ENCODE measurements at places on chromosomes 7 and 10. TPM values are rescaled to one million over a fixed set of nuclear protein-coding genes. Genes with fewer than 3 reads are reported as not detected.

GOLGA7B gene
- 0.21 TPM for total RNA-seq

CNTNAP2 gene
- total RNA-seq: 0.43 TPM

ASAH2 gene
- total RNA-seq: 0.24 TPM

NEUROG3 gene
- not detected for total RNA-seq

SPDYE5 gene
- total RNA-seq: not detected

SLC18A3 gene
- not detected for total RNA-seq

SUGCT gene
- total RNA-seq: 17.1 TPM

INHBA gene
- 21.9 TPM for total RNA-seq

NRG3 gene
- under 0.01 TPM for total RNA-seq

GNB2 gene
- total RNA-seq: 99.3 TPM

LOXL4 gene
- total RNA-seq: 0.64 TPM

ICA1 gene
- total RNA-seq: 6.6 TPM

NOS3 gene
- total RNA-seq: 0.64 TPM

H2BK1 gene
- not detected for total RNA-seq

PLXDC2 gene
- total RNA-seq: 3.4 TPM

SAMD9L gene
- under 0.01 TPM for total RNA-seq

CALML5 gene
- not detected for total RNA-seq

PNLIP gene
- total RNA-seq: not detected

CLDN15 gene
- 1.4 TPM for total RNA-seq

SMC3 gene
- total RNA-seq: 14.5 TPM

CRTAC1 gene
- total RNA-seq: not detected

LMTK2 gene
- total RNA-seq: 13.0 TPM

KLF14 gene
- total RNA-seq: not detected

SUN3 gene
- not detected for total RNA-seq

TMEM270 gene
- total RNA-seq: not detected

VWA2 gene
- 6.8 TPM for total RNA-seq

OGDHL gene
- 0.21 TPM for total RNA-seq

LIPN gene
- not detected for total RNA-seq

RADIL gene
- not detected for total RNA-seq

GNAT3 gene
- total RNA-seq: not detected

RPEL1 gene
- total RNA-seq: under 0.01 TPM

ACADSB gene
- total RNA-seq: 1.9 TPM

PRLHR gene
- total RNA-seq: not detected

PDCD4 gene
- 78.6 TPM for total RNA-seq

MINDY4 gene
- total RNA-seq: 0.96 TPM

C10orf62 gene
- not detected for total RNA-seq

NANOS1 gene
- total RNA-seq: 1.7 TPM

GNAI1 gene
- total RNA-seq: 100.0 TPM

SYT15B gene
- 0.21 TPM for total RNA-seq

NPC1L1 gene
- not detected for total RNA-seq

SCD gene
- total RNA-seq: 353 TPM

IDI2 gene
- not detected for total RNA-seq

Data from tracheal epithelial cell (primary cell).